ENCODE measurements at places on chromosomes 12 and 14. TPM values are rescaled to one million over a fixed set of nuclear protein-coding genes. Genes with fewer than 3 reads are reported as not detected.

DNA sequence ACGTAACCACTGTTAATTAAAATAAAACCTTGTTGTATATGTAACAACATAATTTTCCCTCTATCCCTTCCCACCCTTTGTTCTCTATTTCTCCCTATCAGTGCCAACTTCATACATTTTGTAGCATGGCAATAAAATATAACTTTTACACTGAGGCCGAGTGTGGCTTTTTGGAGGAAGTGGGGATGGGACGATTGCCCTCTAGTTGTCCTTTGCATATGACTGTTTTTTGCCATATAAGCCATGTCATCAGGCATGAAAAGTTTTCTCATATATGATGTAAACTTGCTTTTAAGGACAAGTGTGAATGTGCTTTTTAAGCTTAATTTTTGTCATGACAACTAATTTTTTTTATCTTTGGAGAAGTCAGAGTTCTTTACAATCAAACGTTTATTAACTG lies 6.2 kb upstream of the CCT2 start:
- DNase-seq = no peak

Gene SDSL
- total RNA-seq = 1.3 TPM

Gene SLC22A17
- 35.3 TPM for total RNA-seq

GRCh38 chr14:74628418-74628817 lies 16.4 kb upstream of the LTBP2 start:
- DNase-seq = no peak

DNA sequence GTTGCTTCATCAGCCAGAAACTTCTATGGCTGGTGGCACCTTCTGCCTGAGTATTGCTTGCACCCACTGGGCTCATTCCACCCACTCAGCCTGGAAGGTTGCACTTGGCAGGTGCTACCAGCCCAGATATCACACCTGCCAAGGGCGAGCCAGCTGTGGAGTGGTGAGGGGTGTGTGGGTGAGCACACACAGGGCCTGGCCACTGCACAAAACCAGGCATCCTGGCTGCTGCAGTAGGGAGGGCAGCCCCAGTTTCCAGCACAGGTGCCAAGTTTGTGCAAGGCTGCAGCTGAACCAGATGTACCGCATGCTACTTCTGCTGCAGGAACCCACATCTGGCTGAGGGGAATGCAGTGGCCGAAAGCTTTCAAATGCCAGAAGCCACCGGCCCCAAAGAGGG lies 1147.8 kb downstream of the FSCB start:
- DNase-seq = no peak

GRCh38 chr12:102513739-102514138 lies 33.4 kb upstream of the IGF1 start:
- no peak for DNase-seq

Gene SMOC1
- 0.38 TPM for total RNA-seq

DNA sequence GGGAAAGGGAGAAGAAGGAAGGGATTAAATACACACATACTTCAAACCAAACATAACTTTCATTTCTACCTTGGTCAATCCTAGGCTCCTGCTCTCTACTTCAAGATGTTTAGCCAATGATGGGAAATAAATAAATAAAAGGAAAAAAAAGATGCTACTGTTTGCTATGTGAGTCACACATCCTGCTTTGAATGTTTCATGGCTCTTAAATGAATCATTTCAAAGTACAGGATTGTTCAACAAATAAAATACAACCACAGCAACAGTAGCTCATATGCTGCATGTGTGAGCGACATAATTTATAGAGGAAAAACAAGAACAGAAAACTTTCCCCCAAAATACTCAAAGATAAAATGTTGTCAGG lies 54.3 kb upstream of the NPFF start:
- DNase-seq = no peak

DNA sequence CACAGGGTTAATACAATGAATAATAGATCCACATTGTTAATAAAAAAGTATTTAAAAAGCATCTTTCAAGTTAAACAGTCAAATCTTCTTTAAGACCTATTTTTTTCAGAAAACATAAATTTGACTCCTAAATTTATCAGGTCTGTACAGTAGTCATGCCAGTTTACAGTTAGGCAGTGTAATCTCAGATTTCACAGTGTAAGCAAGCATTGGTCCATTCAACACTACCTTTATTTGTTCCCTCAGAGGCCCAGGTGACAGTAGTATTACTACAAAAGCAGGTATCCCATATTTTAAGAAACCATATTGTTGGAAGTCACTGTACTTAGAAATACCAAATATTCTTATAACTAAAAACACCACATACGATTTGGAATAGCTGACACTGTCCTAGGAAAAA lies 6.1 kb downstream of the ATP2B1 start:
- DNase-seq = no peak

DNA sequence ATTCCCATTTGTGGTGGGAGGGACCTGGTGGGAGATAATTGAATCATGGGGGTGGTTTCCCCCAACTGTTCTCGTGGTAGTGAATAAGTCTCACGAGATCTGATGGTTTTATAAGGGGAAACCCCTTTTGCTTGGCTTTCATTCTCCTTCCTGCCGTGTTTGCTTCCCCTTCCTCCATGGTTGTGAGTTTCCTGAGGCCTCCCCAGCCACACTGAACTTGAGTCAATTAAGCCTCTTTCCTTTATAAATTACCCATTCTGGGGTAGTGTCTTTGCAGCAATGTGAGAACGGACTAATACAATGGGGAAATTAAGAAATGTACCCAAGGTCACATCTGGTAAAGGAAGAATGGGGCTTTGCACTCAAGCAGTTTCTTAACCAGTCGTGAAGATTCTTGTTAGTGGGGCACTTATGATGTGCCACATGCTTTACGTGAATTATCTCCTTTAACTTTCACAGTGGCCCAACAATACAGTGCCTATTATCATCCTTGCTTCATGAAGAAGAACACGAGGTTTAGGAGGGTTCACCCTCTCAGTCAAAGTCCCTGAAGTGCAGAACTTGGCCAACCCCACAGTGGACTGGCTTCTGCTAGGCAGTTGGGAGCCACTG lies 234.3 kb downstream of the EFCAB11 start:
- DNase-seq = no peak

Gene KRT8
- 194 TPM for total RNA-seq

DNA sequence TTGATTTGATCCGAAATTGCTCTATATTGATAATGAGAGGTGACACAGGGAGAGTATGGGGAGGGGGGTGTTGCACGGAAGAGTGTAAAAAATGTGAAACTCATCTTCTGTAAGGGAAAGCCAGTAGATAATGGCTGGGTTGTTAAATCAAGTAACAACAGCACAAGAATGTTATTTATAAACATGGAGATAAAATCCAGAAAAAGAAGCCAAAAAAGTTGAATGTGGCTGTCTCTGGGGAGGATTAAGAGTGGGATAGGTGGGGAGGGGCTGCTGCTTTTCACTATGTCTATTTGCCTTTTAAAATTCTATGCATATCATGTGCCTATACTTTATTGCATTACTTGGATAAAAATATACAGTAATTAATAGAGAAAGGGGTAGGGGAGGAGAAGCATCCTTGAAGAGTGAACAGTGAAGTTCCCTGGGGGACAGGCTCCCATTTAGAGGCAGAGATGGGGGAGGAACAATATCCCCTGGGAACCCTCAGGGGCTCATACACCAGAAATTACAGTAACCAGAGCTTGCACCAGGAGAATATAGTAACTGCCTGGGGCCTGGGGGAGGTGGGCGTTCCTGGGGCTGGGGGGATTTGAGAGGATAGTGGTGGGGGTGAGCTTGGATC lies 39.2 kb upstream of the ANKRD9 start:
- no peak for DNase-seq

All from endothelial cell (in vitro differentiated cells).